ENCODE measurements at places on chromosomes 6 and 20. TPM values are rescaled to one million over a fixed set of nuclear protein-coding genes. Genes with fewer than 3 reads are reported as not detected.

- no peaks in the 10 kb centered on the region for H3K36me3 ChIP-seq
- peak overlapping the region; percentile 93 for H3K27ac ChIP-seq
- no peak overlapping the region for H3K4me3 ChIP-seq
Measured at GRCh38 chr20:49400904-49401303, 81.6 kb downstream of the KCNB1 start.

- DNase-seq = no peak
- no peak overlapping the region for H3K27ac ChIP-seq
- H3K36me3 ChIP-seq = no peaks in the 10 kb centered on the region
Measured at GRCh38 chr6:40477246-40478126, 109.7 kb downstream of the LRFN2 start.

- no peaks in the 10 kb centered on the region for H3K27me3 ChIP-seq
- H3K4me3 ChIP-seq = no peak overlapping the region
- peaks cover 27% of the 10 kb centered on the region for H3K4me1 ChIP-seq
Measured at GRCh38 chr20:33793011-33793931, 17.9 kb upstream of the CHMP4B start.

- no peak for DNase-seq
- H3K36me3 ChIP-seq = no peaks in the 10 kb centered on the region
- no peak overlapping the region for H3K4me3 ChIP-seq
- no peaks in the 10 kb centered on the region for H3K4me1 ChIP-seq
- H3K27me3 ChIP-seq = no peaks in the 10 kb centered on the region
- no peak overlapping the region for H3K27ac ChIP-seq
Measured at GRCh38 chr6:14312587-14312986, 195.0 kb downstream of the CD83 start.

DNA sequence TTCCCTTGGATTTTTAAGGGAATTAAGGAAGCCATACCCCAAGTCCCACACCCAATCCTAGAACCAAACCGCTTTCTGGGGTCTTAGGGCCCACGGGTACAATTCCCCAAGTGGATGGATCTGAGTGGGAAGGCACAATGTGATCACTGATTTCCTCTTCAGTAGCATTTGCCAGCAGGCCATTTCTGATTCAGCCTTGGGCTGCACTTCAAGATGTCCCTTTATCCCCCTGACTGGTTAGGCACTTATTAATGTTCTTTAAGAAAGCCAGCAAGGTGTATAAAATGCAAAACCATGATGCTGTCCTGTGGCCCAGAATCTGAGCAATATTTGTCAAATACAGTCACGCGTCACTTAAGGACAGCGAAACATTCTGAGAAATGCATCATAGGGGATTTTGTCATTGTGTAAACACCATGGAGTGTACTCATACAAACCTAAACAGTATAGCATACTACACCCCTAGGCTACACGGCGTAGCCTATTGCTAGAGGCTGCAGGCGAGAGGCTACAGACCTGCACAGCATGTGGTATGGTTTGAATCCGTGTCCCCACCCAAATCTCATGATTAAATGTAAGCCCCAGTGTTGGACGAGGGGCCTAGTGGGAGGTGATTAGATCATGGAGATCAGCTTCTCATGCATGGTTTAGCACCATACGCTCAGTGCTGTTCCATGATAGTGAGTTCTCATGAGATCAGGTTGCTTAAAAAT lies 234.2 kb downstream of the NRN1 start:
- no peak overlapping the region for H3K27ac ChIP-seq
- no peak overlapping the region for H3K4me3 ChIP-seq
- no peaks in the 10 kb centered on the region for H3K27me3 ChIP-seq
- DNase-seq = no peak
- H3K36me3 ChIP-seq = peaks cover 34% of the 10 kb centered on the region
- H3K4me1 ChIP-seq = no peaks in the 10 kb centered on the region

DNA sequence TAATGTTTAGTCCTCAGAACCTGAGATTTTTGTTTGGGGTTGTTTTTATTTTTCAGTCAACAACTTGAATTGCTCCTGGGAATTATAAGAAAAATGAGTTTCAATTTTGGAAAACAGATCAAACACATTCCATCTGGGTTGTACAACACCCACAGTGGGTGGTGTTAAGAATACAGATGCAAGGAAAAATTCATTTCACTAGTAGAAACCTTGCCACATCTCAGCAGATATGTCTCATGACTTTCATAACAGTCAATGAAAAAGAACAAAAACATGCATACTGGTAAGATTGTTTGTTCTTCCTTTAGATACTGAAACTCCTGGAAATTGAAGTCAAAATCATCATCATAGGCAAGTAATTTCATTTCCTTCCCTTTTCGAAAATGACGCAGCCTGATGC lies 78.9 kb downstream of the MOXD1 start:
- DNase-seq = no peak
- no peaks in the 10 kb centered on the region for H3K27me3 ChIP-seq
- no peaks in the 10 kb centered on the region for H3K4me1 ChIP-seq
- H3K36me3 ChIP-seq = no peaks in the 10 kb centered on the region
- no peak overlapping the region for H3K27ac ChIP-seq

DNA sequence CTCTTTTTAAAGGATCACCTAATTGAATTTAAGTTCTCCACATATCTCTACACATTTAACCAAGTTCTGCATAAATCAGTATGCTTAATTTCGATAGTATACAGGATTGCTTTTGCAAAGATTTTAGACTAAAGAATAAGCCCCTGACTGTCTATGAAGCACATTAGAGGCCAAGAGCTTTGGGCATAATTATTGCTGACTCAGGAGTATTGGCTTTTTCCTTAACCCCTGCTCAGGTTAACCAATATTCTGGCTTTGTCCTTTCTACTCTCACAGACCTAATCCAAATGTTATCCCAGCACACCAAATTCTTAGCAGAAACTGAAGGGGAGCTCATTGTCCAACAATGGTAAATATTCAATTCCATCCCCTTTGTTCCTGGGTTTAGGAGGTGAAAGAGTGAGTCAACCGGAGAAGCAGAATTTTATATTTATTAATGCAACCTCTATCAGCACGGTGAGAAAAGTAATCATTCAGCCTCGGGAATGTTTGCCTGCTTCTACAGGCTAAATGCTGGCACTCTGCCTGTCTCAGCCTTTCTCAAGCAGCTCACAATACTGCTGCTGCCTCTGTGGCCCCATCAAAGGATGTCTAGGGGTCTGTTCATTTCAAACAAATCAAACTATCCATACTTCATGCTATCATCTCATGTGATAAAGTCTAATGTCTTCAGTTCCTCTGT lies 125.0 kb downstream of the SIM1 start:
- no peaks in the 10 kb centered on the region for H3K36me3 ChIP-seq
- no peak for DNase-seq
- H3K27me3 ChIP-seq = no peaks in the 10 kb centered on the region
- no peak overlapping the region for H3K4me3 ChIP-seq
- no peaks in the 10 kb centered on the region for H3K4me1 ChIP-seq

DNA sequence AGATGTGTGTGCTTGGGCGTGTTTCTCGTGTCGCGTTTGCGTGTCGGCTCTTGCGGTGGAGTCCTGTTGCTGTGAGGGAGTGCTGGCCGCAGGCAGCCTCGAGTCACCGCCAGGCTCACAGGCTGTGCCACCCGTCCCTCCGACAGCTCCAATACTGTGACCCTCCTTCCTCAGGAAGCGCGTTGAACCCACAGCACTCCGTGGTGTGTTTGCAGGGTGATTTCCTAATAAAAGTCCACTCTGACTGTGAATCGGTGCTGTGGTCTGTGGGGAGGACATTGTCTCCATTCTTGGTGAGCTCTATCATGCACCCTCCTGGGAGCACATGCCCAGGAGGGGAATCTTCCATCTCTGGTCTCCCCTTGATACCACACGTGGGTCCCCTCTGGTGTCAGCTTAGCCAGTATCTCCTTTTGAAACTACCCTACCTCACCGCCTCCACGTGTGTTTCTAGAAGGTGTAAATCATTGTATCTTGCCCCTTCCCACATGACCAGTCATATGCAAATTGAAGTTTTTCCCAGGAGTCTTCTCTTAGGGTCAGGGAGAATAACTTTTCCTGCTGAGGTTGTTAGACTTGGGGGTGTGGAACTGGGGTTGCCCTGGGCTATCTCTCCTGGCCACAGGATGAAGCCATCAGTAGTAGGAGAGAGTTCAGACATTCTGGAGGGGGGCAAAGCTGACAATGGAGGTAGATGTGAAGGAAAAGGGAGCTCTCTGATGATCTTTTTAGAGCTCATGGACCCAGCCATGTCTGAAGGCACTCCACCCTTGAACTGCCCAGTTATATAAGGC lies 13.3 kb upstream of the PCMTD2 start:
- peaks cover 6% of the 10 kb centered on the region for H3K4me1 ChIP-seq
- H3K36me3 ChIP-seq = no peaks in the 10 kb centered on the region
- H3K27ac ChIP-seq = no peak overlapping the region
- H3K27me3 ChIP-seq = peaks cover 30% of the 10 kb centered on the region
- H3K4me3 ChIP-seq = no peak overlapping the region
- no peak for DNase-seq

GRCh38 chr6:4903751-4904370 lies 100.0 kb downstream of the RPP40 start:
- H3K27ac ChIP-seq = no peak overlapping the region
- H3K27me3 ChIP-seq = no peaks in the 10 kb centered on the region
- H3K4me1 ChIP-seq = peaks cover 8% of the 10 kb centered on the region
- peak; percentile 66 for DNase-seq
- H3K4me3 ChIP-seq = no peak overlapping the region

Gene FAM209B
- not detected for total RNA-seq

Gene SLC32A1
- total RNA-seq = not detected

Gene NNAT
- total RNA-seq = 14.1 TPM

Gene TNFRSF21
- total RNA-seq = 23.7 TPM

All from esophagus muscularis mucosa (tissue), 4 donors.